Heart left ventricle (tissue), 16 donors: ENCODE measurements at places on chromosomes 7 and 10.

GRCh38 chr7:44100458-44101302, 3.5 kb upstream of the AEBP1 start:
- no peak for DNase-seq

- peak; percentile 41 for DNase-seq
Measured at GRCh38 chr7:106178593-106179134, 66.6 kb upstream of the SYPL1 start.

- DNase-seq, result peak; percentile 48
Measured at GRCh38 chr7:129951226-129952085, 1.3 kb downstream of the UBE2H start.

DNA sequence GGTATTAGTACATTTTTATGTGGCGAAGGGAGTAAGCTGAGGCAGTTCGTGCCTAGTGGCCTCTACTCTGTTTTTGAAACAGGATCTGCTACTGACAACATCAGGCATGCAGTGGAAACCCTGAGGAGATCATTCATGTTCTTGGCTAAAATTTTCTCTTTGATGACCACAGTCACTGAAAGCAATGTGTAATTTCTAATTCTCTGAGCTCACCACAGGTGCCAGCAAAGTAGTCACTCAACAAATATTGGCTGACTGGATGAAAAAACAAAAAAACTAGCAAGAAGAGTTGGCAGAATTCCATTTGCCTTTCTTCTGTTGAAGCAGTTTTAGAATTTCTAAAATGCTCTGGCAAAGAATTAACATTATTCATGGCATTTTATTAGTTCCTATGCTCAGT, 176.5 kb upstream of the KCTD7 start:
- no peak for DNase-seq

DNA sequence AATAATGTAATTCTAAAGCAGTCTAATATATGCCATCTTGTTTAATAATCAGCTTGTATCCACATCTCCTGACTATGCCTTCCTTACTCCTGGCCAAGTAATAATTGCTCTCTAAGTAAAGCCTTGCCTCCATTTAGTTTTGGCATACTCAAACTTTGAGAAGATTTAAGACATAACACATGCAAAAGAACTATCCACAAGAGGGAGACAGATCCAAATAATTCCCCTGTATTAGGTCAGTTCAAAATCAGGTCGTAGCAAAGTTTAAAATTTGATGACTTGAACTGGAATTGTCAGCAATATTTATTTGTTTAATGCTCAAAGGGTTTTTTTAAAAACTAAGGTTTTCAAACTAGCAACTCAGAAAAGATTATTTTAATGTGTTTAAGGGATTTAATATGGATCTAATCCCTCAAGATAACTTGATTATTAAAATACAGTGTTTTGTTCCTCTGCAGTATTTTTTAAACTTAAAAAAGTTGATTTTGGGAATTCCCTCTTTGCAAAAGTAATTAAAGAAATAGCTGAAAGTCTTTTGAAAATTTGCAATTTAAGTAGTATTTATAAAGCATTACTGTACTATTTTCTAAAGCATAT, 95.3 kb downstream of the HDAC9 start:
- DNase-seq, result no peak

- no peak for DNase-seq
Measured at GRCh38 chr7:40346554-40346953, 211.7 kb downstream of the SUGCT start.

- no peak for DNase-seq
Measured at GRCh38 chr10:73262105-73262730, 9.8 kb upstream of the MRPS16 start.

- no peak for DNase-seq
Measured at GRCh38 chr7:52925332-52925731, 110.1 kb upstream of the POM121L12 start.

- DNase-seq, result no peak
Measured at GRCh38 chr7:50436133-50436806, 13.9 kb downstream of the FIGNL1 start.

- DNase-seq, result no peak
Measured at GRCh38 chr10:119478111-119478802, 64.3 kb downstream of the RGS10 start.

GRCh38 chr10:86434656-86435055, 68.1 kb upstream of the GRID1 start:
- DNase-seq, result no peak

DNA sequence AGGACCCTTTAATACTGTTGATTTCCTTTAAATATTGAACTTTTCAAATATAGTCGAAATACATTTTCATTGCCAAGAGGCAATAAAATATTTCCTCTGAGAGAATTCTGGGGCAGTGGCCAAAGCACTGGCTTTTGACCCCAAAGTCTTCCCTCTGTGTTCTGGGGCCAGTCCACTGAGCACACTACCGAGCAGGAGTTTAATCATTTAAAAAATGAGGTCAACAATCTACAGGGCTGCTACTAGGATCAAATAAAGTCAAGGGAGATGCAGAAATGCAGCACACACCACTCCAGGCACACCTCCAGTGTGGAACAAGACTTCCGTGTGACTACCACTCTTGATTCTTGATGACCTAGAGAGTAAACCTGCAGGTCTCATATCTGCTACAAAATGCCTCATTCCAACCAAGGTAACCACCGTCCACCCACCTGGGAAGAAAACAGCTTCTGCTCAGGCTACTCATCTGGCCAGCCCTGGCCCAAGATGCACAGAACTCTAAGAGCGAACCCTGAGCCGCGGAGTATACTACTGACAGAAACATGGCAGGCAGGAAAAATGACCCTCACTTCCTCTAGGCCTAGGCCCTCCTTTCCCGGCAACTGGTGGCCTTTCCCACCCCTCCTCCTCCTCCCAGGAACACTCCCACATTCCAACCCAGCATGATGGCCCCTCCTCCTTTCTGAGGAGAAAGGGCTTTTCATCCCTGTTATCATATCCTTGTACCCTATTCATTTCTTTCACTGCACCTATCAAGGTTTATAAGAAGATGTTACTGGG, 97.7 kb downstream of the ALOX5 start:
- DNase-seq, result no peak

DNA sequence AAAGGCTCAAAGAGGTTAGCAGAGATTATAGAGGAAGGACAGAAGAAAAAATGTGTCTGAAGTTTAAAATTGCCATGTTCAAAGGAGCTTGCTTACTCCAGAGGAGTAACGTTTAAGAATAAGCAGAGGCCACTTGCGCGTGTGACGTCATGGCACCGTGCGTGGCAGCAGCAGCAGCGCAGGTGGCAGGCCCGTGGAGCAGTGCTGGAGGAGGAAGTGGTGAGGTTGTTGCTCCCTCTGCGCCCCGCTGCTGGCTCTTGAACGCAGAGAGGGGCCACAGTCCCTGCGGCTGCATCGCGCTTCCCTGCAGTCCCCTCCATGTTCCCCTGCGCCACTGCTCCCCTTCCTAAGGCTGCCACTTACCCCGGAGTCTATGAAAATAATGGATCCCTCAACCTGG, 37.5 kb downstream of the GDI2 start:
- DNase-seq, result peak; percentile 41

- no peak for DNase-seq
Measured at GRCh38 chr7:92375013-92375412, 72.3 kb upstream of the GATAD1 start.

DNA sequence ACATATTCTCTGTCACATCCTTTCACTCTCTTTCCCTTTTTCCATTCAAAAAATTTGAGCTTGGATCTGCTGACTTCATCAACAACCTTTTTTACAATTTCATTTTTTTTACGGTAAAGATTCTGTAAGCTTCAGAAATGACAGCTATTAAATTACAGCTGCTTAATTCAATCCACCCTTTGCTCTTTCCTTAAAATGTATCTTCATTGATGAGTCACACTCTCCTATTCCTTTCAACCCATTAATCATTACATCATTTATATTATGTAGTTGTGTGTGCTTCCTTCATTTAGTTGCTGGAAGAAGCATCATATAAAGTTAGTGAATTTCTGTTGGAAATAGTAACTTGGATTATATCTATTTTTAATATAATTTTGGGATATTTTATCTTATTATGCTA, 67.1 kb upstream of the MAGI2 start:
- DNase-seq, result no peak

GRCh38 chr7:153642989-153643388, 409.2 kb upstream of the DPP6 start:
- no peak for DNase-seq

GRCh38 chr7:153087498-153087897, 327.9 kb downstream of the ACTR3B start:
- no peak for DNase-seq

GRCh38 chr7:143418681-143419458, 10.2 kb upstream of the EPHA1 start:
- DNase-seq, result no peak

DNA sequence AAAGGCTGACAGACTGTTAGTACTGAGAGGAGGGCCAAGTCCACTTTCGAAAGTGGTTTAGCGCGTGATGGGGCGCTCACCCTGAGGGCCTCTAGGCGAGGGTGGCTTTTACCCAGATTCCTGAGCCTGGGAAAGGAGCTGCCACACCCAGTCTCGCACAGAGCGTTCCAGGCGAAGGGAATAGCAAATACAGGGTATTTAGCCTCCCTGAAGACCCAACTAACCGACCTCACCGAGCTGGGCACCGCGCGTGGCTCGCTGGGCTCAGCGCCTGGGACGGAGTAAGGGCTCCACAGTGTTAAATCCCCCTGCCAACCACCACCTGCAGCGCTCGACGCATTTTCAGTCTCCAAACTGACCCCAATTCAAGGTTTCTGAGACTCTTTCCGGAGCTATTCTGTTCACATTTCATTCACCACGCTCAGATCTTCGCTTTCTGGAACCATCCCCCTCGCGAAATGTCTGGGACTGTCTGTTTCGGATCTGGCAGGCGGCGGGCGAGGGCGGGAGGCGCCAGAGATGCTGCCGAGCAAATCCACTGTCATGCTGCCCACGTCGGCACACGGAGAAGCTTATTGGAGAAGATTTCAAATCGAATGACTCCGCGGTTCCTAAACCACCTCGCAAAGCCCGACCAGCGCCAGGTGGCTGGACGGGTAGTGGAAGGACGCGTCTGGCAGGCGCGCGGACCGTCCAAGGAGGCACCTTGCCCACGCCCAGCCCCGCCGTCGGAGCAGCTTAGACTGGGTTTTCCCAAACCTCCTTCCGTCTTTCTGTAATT, 1.4 kb upstream of the OSBPL3 start:
- DNase-seq, result peak; percentile 55

DNA sequence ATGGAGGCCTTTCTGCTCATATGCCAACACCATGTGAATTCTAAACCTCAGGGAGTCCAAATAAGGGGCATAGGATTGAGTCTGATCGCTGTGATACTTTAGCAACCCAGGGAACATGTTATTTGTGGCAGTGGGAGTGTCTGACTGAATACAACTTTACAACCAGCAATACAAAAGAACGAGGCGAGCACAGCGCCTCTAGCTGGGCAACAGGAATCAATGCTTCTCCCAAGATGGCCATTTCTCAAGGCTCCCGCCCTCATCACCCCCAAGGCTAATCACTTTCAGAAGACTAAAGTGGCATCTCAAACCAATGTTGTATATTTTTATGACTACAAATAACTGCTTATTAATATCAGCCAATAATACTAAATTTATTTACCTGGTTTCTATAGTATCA, 28.1 kb downstream of the YWHAG start:
- no peak for DNase-seq

DNA sequence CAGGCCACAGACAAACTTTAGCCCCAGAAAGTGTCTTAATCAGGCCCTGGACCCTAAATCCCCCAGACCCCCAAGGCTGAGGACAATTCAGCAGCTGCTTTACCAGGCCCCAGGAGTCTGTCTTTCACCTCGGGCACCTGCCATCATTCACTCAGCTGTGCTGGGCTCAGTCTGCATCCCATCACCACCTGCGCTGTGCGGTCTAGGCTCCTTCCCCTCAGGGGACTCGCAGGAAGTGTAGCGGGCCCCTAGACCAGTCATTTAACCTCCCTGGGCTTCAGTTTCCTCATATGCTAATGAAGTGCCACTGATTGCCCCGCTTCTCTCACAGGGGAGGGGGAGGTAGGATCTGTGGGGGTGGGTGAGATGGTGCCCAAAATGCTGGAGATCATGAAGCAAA, 76.4 kb upstream of the ZMIZ1 start:
- DNase-seq, result no peak

GRCh38 chr10:26381986-26382385, 56.2 kb upstream of the APBB1IP start:
- no peak for DNase-seq

DNA sequence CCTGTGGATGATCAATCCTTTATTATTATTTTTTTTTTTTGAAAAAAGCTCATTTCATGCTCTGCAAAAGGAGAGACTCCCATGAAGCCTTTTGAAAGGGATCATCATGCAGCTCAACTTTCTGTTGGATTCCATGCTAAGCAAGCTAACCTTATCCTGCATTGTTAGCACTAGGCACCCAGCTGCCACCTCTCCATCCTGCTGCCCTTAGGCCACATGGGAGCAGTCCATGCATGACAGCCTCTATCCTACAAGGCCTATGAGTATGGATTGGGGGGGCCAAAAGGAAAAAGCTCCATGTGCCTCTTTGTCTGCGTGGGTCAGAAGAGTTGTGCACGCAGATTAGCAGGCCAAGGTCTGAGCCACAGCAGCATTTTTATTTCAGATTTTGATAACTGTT, 19.2 kb downstream of the SMNDC1 start:
- no peak for DNase-seq

- DNase-seq, result no peak
Measured at GRCh38 chr10:121134711-121135110, 283.5 kb downstream of the WDR11 start.

- DNase-seq, result no peak
Measured at GRCh38 chr10:17523917-17524316, 69.5 kb upstream of the ST8SIA6 start.

GRCh38 chr10:30500963-30501504, 67.0 kb downstream of the MAP3K8 start:
- DNase-seq, result no peak

DNA sequence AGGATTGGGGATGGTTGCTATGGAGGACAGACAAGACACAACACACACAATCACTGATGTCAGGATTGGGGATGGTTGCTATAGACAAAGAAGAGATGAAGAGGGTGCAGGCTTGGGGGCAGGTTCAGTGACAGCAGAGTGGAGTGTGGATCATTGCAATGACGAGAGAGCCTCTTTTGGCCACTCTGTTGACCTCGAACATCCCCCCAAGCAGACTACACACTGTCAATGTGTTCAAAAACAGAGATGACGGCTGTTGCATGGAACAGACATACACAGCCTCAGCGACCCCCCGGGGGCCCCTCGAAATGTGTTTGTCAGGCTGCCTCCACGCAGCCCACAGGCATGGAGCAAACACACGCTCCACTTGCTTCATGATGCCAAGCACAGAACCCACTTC, 133.0 kb downstream of the PTPRN2 start:
- no peak for DNase-seq

GRCh38 chr7:129098409-129099084, 43.6 kb upstream of the TNPO3 start:
- no peak for DNase-seq

GRCh38 chr7:117250801-117251200, 72.1 kb downstream of the WNT2 start:
- no peak for DNase-seq

- no peak for DNase-seq
Measured at GRCh38 chr10:102141583-102142107, 8.8 kb downstream of the PPRC1 start.

GRCh38 chr10:35711615-35712411, 69.7 kb upstream of the FZD8 start:
- no peak for DNase-seq
